Mesenchymal stem cell (in vitro differentiated cells and primary cell): ENCODE measurements at places on chromosomes 4 and X.

GRCh38 chr4:129821963-129822362, 726.0 kb downstream of the C4orf33 start:
- no peak for DNase-seq

- DNase-seq, result peak; percentile 93
These were observed 7.4 kb upstream of the RELL1 start for GRCh38 chr4:37693450-37694190.

- DNase-seq, result peak; percentile 30
These were observed 1480.5 kb upstream of the IGFBP7 start for GRCh38 chr4:58590722-58591121.

GRCh38 chr4:72817012-72817411, 248.0 kb upstream of the ADAMTS3 start:
- no peak for DNase-seq
